Fibroblast of gingiva (primary cell): ENCODE measurements at places on chromosomes 5 and 9.

DNA sequence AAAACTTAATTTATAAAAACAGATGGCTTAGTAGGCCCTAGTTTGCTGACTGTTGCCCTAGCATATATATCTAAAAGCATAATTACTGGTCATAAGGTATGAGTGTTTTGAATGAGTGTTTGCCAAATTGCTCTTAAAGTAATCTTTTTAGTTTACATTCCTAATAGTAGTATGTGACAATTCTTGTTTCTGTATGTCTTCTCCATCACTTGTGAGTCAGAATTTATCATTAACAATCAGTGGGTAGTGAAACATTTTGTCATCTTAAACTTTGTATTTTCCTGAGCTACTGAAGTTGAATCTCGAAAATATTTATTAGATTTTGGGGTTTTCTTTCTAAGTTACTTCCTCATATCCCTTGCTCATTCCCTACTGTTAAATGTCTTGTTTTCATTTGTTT lies 49.6 kb downstream of the APC start:
- no peak for DNase-seq

GRCh38 chr5:11946317-11946716 lies 42.1 kb upstream of the CTNND2 start:
- DNase-seq = no peak

DNA sequence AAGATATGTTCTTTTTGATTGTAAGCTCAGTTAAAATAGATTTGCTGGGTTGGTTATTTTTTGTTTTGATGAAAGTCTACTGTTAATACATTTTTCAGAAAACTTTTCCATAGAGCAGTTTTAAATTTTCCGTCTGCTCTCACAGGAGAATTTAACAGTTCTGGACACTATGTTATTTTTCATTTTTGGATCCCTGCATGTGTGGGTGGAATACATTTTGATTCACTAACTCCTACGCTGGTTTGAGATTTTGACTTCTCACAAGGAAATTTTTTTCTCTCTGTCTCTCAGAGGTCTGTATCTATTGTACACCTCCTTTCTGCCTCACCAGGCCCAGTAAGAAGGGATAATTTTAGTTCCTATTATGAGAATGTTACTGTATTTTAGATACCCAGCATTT lies 502.4 kb downstream of the CDH10 start:
- DNase-seq = no peak

GRCh38 chr9:132472599-132472998 lies 62.6 kb downstream of the CFAP77 start:
- DNase-seq = no peak

GRCh38 chr9:115225459-115226116 lies 107.6 kb upstream of the TNC start:
- no peak for DNase-seq

DNA sequence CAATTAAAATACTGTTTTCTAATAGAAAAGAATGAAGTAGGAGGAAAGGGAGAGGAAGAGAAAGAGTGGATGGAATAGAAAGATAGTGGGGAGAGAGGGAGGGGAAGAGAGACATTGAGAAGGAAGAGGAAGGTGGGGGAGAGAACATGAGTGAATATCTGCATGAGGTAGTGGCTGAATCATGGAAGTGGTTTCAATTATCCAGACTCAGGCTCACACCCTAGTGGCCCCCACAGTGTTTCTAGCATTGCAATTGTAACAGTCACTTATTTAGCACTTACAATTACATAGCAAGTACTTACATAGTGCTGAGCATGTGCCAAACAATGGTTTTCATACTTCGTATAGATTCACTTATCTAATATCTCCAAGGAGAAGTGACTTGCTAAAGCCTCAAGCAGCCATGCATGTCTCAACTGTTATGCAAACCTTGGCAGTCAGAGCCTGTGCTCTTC lies 72.7 kb downstream of the CAST start:
- peak; percentile 17 for DNase-seq

GRCh38 chr5:36277521-36278176 lies 24.1 kb downstream of the RANBP3L start:
- no peak for DNase-seq

GRCh38 chr5:1404062-1404461 lies 41.2 kb downstream of the SLC6A3 start:
- no peak for DNase-seq

- no peak for DNase-seq
Measured at GRCh38 chr9:79470954-79471353, 100.8 kb upstream of the TLE4 start.
